ENCODE measurements at places on chromosomes 5 and 9.

DNA sequence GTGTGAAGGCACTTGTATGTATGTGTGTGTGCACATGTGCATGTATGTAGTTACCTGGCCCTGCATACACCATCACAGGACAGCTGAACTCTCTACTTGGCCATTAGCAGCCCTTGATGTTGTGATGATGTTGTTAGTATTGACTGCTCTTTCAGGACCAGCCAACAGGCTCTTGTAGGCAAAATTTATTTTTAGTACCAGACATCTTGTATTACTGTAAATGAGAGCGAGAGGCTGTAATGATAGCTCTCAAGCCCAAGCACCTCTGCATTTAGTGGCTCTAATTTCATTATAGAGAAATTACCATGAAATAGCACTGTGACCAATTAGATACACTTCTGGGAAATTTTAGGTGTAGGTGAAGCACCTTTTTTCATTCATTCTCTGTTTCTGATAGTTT is 158.0 kb downstream of the SMARCA2 start:
- DNase-seq = no peak

GRCh38 chr5:48192-48591 is 43.8 kb upstream of the PLEKHG4B start:
- no peak for DNase-seq

DNA sequence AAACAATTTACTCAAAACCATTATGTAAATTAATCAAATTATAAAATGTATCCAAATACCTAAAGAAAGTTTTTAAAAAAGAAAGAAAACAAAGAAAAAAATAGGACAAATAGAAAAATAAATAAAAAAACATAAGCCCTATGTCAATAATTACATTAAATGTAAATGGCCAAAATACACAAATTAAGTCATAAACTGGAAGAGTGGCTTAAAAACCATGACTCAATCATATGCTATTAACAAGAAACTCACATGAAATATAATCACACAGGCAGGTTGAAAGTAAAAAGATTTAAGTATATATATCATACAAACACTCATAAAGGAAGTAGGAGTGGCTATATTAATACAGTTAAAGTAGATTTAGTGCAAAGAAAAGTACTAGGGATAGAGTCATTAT is 95.3 kb downstream of the PRELID2 start:
- no peak for DNase-seq

DNA sequence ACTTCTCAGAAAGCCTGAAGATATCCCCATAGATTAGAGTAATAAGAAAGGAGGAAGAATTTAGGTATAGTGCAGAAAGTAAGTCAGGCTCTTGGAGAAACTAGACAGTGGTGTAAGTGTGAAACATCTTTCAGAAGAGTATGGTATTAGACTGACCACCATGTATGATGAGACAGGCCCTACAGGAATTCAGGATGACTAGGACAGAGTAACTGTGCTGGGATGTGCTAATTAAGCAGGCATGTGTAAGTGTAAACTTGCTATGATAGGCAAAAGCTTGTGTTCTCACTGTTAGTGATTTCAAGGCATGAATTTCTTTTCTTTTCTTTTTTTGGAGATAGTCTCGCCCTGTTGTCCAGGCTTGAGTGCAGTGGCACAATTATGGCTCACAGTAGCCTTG is 70.8 kb downstream of the RAB24 start:
- DNase-seq = no peak

DNA sequence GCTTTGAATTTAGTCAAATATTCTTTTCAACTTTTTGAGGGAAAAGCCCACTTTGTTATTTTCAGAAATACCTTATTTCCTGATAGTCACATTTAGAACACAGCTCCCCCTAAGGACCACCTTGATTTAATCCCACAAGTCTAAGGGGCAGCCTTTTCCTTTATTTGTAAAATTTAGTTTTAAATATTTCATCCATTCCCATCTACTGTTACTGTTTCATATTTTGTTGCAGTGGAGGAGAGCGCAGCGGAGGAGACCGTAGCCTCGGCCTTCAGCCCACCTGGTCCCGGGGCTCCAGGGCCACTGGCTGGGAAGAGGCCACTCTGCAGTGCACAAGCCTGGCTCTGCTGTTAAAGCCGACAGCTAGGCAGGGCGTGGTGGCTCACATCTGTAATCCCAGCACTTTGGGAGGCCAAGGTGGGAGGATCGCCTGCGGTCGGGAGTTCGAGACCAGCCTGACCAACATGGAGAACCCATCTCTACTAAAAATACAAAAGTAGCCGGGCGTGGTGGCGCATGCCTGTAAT is 19.6 kb downstream of the LPCAT1 start:
- DNase-seq = no peak

GRCh38 chr9:98516897-98517503 is 191.7 kb downstream of the GABBR2 start:
- DNase-seq = no peak

- DNase-seq = no peak
Measured at GRCh38 chr9:126945682-126946081, 31.1 kb downstream of the RALGPS1 start.

GRCh38 chr5:64876203-64876602 is 107.5 kb downstream of the CWC27 start:
- DNase-seq = no peak

DNA sequence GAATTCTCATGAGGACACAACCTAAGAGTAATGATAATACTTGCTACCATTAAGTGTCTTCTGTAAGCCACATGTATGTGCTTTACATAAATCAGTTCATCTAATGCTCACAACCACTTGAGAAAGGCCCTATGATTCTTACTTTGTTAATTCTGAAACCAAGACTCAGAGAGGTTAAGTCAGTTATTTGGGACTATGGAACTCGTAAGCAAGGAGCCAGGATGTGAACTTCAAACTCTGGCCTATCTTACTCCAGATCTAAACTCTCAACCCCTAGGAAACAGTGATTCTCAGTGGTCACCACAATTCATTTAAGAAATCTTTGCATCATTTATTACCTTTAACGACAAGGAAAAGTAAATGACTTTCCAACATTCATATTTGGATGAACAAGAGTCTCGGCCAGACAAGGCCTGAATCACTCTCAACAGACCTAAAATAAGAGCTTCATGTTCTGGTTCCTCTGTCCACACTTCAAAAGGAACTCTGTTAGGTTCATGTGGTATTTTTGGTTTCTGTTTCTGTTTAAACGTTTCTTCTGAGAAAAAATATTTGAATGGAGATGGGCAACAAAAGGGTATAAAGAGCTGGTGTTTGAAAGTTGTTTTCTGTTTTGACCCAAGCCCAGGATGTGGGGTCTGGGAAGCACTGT is 104.8 kb downstream of the LPAR1 start:
- DNase-seq = no peak

GRCh38 chr5:83724001-83724400 is 3.3 kb upstream of the HAPLN1 start:
- no peak for DNase-seq

DNA sequence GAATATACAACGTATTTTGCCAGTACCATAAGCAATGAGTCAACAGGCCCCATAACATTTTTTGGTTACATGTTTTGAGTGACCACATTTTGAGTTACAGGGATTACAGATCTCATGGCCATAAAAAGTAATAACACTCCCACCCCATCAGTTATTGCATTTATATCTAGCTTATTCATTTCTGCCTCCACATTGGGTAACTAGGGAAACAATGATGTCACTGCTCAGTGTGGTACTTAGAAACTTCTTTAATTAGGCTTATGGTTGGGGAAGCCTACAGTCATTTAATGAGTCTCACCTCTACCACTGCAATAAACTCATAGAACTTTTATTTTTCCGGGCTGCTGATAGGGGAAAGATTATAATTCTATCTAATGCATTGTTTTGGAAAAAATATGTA is 39.9 kb upstream of the SMIM15 start:
- DNase-seq = no peak

- DNase-seq = no peak
Measured at GRCh38 chr9:35500130-35500748, 10.3 kb downstream of the RUSC2 start.

DNA sequence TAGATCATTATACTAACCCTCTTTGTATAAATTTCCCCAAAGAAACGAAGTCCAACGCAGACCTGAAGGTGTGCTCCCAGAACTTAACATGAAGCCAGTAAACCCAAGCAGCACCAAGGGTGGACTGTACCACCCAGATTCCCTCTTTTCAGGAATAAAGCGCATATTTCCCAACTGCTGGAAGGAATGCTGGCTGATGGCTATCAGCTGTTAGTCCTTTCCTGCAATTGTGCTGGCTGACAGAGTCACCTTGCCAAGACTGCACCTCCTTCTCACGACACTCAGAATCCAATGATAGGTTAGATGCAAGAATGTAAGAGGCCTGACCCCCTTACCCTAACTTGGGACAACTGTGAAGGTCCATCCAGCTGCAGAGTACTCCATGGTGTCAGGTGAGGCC is 93.9 kb downstream of the MAPKAP1 start:
- DNase-seq = no peak

GRCh38 chr5:79454043-79454442 is 59.9 kb downstream of the HOMER1 start:
- DNase-seq = no peak

GRCh38 chr5:150172145-150172544 is 5.6 kb downstream of the CDX1 start:
- peak; percentile 35 for DNase-seq

- DNase-seq = peak; percentile 99
Measured at GRCh38 chr5:79845448-79846197, 145.4 kb downstream of the MTX3 start.

GRCh38 chr5:132451387-132451786 is 39.2 kb downstream of the IRF1 start:
- DNase-seq = no peak

GRCh38 chr9:137531099-137531765 is 19.0 kb downstream of the PNPLA7 start:
- no peak for DNase-seq

DNA sequence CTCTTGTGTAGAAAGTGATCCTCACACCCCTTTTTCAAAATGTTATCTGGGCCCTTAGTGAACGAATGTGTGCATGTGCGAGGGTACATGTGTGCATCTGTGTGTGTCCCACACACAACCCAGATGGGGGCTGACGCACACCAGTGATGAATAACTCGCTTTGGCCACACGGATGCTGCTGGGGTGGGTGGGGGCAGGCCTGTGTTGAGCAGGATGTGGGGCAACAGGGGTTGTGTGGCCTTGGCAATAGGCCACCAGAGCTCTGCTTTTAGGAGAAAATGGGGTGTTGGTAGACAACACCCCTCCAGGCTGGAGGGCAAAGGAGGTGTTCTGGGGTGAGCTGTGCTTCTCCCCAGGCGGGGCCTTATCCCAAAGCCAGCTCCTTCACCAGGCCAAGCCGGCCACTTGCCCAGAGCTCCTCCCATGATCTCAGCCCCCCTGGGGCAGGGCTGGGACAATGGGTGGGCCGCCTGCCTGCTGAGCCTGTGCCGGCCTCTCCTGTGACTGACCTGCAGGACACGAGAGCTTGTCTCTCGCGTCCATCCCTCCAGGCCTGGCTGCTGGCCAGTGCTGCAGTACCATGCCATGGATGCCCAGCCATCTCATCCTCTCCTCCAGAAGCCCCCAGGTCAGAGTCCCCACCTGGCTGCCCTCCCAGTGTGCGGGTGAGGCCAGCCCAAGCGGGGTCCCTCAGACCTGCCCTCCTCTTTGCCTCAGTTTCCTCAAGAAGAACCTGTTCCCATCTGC is 1.7 kb downstream of the DBN1 start:
- no peak for DNase-seq

DNA sequence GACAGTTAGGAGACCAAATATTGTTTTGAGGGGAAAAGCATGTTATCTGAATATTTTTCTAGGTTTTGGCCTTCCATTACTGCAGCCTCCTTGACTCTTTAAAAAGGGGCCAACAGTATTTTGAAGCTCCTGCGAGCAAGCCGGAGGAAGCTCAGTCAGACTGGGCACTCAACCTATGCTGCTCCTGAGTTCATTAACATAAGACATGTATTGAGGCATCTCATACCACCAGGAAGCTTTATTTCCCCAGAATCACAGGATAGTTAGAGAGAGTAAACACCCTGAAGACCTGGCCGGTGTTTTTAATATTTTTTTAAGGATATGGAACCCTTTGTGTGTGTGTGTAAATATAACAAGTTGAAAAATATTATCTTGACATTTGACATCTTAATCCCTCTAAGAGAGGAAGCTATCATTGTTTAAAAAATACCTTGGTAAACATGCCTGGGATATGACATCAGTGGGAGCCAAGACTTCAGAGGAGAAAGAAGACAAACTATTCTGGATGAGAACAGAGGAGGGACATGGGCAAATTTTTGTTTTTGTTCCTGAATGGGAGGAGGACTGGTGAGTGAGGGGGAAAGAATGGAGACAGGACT is 139.3 kb upstream of the SLIT3 start:
- no peak for DNase-seq

GRCh38 chr5:176388003-176388443 is 375 bp downstream of the NOP16 start:
- DNase-seq = peak; percentile 24

- no peak for DNase-seq
Measured at GRCh38 chr5:54741711-54742110, 224.2 kb downstream of the SNX18 start.

GRCh38 chr5:87105577-87105976 is 162.1 kb upstream of the RASA1 start:
- DNase-seq = no peak

DNA sequence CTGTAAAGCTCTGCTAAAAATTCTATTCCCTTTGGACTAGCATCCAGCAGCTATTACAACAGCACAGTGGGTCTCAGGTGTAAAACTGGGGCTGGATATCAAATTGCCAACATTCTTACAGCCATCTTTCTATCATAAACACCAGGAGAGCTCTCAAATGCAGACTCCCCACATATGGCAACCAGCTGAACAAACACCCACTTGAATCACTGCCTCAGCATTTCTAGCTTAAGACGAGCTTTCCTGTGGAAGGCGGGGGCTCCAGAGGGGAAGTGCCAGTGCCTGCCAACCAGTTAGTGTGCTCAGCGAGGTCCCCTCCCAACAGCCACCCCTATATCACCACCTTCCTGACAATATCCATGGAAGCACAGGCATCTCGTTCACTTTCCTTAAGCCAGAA is 62.2 kb downstream of the IPPK start:
- DNase-seq = no peak

- DNase-seq = no peak
Measured at GRCh38 chr9:33104401-33104800, 27.9 kb upstream of the SMU1 start.

- DNase-seq = no peak
Measured at GRCh38 chr5:152177626-152178349, 227.3 kb downstream of the NMUR2 start.

DNA sequence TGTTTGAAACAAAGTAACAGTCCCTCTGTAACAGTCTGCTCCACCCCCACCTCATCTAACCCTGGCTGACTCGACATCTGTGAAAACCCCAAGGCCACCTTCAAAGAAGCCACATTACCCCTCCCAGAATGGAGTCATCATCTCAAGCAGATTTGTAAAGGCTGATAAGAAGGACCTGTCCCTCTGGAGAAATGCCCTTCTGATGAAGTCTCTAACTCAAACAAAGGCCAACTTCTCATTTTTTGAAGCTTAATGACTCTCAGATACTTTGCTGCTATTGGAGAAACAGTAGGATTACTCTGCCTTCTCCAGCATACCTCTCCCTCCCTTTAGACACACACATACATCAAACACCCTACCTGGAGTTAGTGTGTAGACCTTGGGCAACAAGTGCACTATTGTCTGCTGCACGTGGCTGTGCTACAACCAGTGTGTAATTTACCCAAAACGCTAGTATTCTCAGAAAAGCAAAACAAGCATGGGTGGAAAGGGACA is 5.3 kb upstream of the SUSD1 start:
- no peak for DNase-seq

Data from SK-MEL-5 (cell line).